Common myeloid progenitor, CD34-positive (primary cell): ENCODE measurements at places on chromosomes 3 and 15.

DNA sequence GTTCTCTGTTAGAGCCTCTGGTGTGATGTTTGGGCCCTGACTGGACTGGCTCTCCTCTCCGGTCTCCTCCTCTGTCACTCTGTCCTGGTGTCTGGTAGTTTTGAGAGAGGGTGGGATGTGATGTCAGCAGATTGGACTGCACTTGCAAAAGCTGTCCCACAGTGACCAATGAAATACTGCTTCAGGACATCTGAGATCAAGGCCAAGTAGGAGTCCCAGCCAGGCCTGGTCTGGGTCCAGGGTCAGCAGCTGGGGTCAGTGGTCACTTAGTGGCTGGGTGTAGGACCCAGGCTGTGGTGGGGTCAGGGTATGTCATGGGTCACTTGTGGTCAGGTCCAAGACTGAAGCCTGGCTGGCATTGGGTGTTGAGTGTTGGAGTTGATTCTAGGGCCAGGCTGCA, 20.9 kb downstream of the ALDH1L1 start:
- no peak for DNase-seq

- peak; percentile 71 for DNase-seq
Measured at GRCh38 chr3:196688349-196688748, 23.7 kb downstream of the CEP19 start.

DNA sequence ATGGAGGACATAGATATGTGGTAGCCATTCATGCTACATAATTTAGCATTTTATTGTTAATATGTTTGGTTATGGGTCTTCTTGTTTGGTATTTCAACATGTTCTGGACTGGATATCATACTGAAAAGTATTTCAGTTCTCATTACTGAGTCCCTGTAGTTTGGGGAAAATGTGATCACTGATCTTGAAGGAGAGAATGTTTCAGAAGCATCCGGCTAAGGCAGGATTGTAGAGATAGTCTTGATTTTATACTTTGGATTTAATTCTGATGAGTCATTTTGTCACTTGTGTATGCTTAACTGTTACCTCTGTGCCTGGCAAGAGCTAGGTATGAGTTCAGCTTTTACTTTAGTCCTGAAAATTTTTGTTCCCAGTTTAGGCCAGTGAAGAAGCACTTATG, 7.1 kb downstream of the CHD2 start:
- DNase-seq = no peak

DNA sequence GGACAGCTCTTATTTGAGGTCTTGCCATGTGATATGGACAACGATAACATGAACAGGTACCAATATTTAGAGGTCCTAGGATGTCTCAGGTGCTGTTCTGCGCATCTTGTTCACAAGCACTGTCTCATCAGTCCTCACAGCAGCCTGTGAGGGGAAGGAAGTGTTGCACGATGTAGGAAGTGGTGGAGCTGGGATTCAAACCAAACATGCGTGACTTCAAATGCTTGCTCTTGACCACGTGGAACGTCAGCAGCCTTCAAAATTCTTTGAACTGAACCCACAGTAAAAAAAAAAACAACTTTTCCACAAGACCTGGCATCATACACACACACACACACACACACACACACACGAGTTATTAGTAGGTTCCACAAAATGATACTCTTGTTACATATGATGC, 153.4 kb upstream of the SMAD3 start:
- peak; percentile 75 for DNase-seq

DNA sequence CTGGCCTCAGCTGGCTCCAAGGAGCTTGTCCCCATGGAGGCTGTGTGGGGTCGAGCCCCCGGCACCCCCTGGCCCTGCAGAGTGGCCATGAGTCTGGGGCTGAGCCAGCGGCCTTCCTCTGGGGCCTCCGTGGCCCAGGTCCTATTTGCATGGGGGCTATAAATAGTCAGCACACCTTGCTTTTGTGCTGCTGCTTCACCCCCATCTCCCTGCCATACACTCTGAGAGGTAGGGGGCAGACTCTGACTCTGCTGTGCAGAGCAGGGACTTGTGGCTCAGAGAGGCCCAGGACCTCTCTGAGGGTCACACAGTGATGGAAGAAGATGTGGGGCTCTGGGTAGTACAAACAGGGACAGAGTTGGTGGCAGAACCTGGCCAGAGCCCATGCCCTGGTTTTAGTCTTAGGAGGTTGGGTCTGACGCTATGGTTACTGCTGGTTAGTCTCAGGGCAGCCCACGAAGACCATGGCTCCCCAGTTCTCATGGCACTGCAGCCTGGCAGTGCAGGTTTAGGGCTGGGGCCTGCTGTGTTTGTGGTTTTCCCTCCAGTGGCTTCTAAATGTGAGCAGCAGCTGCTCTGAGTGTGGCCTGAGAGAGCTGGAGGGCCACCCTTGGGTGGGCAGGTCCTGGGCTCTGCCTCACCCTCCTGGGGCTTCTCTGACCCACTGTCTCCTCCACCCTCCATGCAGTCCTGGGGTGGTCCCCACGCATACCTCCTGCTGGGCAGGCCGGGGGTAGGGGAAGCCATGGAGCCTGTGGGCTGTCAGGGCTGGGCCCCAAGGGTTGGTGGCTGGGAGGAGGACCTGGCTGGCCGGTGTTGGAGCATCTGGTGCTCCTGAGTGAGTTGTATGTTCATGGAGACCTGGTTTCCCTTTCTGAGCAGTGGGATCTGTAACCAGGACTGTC, 13.6 kb downstream of the PRKCD start:
- DNase-seq = no peak

- peak; percentile 84 for DNase-seq
Measured at GRCh38 chr3:69764121-69764741, 25.0 kb downstream of the MITF start.

- DNase-seq = no peak
Measured at GRCh38 chr3:34258271-34258998, 460.0 kb downstream of the PDCD6IP start.

DNA sequence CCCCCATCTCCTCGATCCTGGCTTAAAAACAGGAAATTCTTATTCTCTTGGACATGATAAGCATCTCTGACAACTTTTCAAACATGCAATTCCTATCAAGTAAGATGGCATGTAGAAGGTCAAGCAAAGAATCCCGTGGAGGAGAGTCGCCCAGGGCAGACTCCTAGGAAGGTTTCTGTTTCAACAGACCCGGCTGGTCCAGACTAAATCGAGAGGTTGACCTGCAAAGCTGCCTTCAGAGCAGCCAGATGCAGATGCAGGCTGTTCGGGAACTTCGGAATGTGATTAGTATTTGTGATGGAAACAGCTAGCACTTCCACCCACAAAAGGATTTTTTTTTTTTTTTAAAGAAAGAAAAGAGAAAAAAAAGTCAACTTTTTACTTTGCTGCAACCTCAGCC, 216.8 kb downstream of the NR1D2 start:
- DNase-seq = no peak

DNA sequence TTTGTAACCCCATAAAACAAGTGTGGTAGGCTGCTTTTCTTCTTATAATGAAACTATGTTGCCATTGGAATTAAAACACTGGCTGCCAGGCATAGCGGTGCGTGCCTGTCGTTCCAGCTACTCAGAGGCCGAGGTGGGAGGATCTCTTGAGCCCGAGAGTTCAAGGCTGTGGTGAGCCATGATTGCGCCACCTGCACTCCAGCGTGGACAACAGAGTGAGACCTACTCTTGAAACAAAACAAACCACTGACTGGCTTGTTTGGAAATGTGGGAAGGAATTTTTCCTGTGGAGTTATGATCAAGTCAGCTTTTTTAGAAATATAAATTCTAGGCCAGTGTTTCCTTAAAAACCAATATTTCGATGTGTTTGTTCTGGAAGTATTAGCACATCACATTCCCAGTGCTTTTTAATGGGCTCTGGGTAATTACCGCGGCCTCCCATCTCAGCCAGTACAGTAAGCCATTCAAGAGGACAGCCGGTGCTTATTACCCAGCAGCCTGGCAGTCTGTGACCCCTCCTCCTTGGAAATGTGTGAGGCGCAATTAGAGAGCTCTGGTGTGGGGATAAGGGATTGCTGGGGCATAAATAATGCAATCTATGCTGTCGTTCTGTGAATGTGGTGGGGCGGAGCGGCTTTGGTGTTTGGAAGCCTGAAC, 58.3 kb upstream of the TRAK1 start:
- peak; percentile 30 for DNase-seq

- no peak for DNase-seq
Measured at GRCh38 chr15:49707598-49707997, 86.8 kb downstream of the DTWD1 start.

DNA sequence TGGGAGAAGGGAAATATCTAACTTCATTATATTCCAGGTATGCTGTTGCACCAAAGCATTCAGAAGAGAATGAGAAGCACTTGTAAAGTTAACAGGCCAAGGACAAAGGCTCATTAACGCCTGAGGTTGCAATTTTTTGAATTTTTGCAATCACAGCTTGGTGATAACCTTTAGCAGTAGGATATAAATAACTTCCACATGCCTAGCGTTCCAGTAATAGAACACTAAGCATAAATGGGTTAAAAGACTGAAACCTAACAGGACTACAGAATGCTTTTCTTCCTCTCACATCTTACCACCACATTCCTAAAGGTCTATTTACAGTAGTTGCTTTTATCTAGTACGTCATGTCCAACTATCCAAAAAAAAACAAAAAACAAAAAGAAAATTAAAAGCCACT, 57.4 kb upstream of the IMPG2 start:
- no peak for DNase-seq

GRCh38 chr3:73622091-73622805, 2.5 kb downstream of the PDZRN3 start:
- DNase-seq = no peak

- DNase-seq = peak; percentile 39
Measured at GRCh38 chr3:171755015-171755589, 55.2 kb downstream of the PLD1 start.

DNA sequence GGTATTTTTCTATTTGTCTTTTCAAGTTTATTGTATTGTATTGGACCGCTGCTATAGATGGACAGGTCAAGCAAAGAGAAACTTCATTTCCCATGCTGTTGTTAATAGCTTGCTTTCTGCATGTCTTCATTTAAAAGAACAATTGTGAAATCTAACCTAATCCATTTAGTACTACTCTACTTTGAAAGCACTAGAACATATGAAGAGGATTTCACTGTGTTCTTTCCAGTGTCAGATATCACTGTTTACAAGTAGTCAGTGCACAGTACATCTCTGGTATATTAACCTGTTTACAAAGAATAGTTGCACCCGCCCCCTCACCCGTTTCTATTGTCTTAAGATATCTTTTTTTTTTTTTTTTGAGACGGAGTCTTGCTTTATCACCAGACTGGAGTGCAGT, 21.8 kb upstream of the EDEM1 start:
- no peak for DNase-seq

- no peak for DNase-seq
Measured at GRCh38 chr3:188975600-188976314, 196.0 kb upstream of the TPRG1 start.

- DNase-seq = no peak
Measured at GRCh38 chr3:133838296-133838789, 32.7 kb downstream of the SRPRB start.

DNA sequence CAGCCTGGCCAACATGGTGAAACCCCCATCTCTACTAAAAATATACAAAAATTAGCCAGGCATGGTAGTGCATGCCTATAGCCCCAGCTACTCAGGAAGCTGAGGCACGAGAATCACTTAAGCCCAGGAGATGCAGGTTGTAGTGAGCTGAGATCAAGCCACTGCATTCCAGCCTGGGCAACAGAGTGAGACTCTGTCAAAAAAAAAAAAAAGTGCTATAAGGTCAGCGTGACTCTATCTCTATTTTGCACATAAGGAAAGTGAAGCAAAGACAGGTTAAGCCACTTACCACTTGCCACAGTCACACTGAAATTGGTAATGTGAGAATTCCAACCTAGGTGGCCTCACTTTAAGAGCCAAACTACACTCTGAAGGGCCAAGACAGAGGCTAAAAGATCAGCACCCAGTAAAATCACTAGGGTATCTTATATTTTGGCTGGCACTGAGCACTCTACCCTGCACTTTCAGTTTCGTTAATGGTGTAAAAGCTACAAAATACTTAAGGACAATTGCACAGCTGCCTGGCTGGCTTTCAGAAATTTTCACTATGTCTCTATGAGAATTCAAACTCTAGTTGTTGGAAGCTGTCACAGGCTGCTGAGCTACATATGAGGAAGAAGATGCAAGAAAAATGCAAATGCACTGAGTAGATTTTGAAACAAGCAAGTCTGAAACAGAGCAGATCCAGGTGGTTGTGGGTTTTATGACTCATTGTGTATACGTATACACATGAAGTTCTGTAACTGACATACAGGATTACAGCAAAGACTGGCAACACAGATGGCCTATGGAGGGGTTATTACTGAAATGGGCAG, 32.7 kb downstream of the TRANK1 start:
- peak; percentile 97 for DNase-seq

DNA sequence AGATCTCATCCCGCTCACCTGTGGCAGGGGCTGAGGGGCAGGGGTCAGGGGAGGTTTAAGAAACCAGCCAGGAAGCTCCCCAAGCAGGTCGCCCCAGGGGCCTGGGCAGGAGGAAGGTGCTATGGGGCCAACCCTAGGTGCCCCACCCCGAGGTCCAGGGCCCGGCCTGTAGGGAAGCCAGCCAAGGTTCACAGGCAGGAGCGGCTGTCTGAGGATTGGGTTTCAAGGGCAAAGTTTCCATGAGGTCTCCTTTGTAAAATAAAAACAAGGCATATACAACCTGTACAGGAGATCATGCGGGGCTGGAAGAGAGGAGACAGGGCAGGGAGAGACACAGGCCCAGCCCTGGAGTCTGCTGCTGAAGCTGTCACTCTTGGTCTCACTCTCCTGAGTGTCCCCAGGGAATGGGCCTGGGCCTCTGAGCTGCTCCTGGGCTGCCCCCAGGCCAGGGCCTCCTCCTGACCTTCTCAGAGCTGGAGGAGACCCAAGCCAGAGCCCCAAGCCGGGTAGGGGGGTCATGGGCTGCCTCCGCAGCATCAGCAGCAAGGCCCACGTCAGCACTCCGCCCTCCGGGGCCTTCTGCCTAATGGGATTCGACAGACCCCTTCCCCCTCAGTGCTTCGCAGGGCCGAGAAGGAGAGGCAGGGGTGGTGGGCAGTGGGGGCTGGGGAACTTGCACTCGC, 5.5 kb downstream of the CPLX3 start:
- no peak for DNase-seq

- DNase-seq = no peak
Measured at GRCh38 chr3:4805662-4806061, 173.6 kb upstream of the BHLHE40 start.

DNA sequence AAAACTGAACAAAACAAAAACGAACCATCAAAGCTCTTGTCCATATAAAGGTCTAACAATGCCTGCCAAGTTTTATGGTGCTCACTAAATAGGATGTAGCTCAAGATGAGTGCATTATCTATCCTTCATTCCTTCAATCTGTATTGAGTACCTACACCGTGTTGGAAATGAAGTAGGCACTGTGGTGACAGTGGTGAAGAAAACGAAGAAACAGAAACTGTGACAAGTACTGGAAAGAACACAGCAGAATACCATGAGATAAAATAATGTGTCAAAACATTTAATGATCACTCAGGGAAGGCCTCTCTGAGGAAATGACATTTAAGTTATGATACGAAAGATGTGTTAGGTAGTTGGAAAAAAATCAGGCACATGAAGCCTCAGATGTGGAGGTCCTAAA, 36.2 kb downstream of the CBLB start:
- no peak for DNase-seq

DNA sequence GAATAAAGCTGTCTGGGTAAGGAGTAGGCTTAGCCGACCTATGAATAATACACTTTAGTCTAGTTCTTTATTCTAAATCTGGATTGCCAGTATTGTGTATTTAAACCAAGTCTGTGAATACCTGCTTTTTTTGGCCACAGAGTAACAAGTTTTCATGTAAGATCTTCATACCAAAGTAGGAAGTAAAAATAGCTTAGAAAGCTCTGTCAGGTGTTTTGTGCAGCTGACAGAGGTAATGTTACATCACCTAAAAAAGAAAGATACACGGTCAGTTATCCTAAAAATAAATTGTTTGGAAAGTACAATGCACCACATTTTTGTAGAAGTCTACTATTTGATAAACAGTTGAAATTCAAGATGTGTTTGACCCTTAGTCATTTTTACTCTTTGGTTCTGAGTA, 16.5 kb downstream of the CALML4 start:
- DNase-seq = no peak
